LoVo (cell line): ENCODE measurements at places on chromosomes 16 and 17.

- DNase-seq, result no peak
Observed at GRCh38 chr17:83104577-83105505, 25.4 kb downstream of the METRNL start.

- no peak for DNase-seq
Observed at GRCh38 chr17:48644159-48644558, 18.0 kb upstream of the HOXB9 start.

GRCh38 chr17:19650826-19651225 is 2.3 kb downstream of the ALDH3A2 start:
- DNase-seq, result peak; percentile 22

DNA sequence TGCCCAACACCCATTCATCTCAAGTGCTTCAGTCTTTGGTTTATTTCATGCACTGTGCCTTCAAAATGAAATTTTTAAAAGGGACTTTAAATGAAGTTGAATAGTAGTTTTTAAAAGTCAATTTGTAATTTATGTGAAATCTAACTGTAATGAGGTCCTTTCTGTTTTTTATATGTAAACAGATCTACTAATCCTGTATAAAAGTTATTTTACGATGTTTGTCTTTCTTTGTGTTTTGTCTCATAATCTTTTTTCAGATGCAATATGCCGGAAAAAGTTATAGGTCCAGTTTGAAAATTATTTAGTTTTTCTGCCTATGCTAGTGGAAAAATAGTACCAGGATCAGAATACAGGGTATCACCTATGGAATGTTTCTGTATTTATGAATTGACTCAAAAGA is 8.7 kb upstream of the GOSR1 start:
- no peak for DNase-seq

- DNase-seq, result no peak
Observed at GRCh38 chr16:23279721-23280153, 22.4 kb upstream of the SCNN1B start.

DNA sequence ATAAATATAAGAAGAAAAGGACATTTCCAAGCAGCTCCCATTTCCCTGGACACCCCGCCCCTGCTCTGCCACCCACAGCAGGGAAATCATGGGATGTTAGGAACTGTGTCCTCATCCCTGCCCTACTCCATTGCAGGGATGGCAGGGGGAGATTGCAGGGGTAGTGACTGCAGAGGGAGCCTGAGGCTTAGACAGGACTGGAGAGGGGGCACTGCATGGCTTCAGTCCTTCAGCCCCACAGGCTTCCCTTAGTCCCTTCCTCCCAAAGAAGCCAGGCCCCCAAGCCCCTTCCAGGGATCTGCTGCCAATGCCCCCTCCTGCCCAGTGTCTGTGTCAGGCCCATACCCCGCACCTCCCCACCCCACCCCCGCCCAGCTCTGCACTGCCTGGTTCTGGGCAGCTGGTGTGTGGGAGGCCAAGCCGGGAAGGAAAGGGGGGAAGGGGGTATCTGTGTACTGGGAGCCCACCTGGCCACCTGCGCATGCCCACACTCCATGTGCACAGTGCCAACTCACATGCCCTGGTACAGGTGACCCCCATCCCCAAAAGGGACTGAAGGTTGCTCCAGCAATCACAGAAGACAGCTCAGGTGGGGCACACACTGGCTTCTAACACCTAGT is 3.3 kb downstream of the RUNDC3A start:
- no peak for DNase-seq

DNA sequence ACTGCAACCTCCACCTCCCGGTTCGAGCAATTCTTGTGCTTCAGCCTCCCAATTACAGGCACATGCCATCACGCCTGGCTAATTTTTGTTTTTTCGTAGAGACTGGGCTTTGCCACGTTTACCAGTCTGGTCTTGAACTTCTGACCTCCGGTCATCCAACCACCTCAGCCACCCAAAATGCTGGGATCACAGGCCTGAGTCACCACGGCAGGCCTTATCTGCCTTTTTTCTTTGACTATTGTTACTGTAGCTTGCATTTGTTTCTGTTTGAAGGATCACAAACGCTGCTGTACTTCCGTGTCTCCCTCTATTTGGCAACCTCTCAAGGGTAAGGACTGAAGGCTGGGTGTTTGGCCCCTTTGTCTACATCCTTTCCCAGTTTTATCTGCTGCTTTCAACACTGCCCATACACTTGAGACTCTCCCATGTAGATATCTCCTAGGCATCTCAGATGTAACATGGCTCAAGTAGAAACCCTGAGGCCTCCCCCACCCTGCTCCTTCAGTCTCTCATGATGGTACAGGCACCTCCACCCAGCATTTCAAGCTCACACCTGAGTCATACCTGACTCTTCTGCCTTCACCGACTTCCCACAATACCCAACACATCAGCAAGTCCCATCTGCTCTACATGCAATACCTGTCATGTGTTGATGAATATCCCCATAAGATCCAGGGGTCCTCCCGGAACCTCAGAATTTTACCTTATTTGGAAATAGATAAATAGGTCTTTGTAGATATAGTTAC is 219.0 kb downstream of the CPPED1 start:
- no peak for DNase-seq

- DNase-seq, result no peak
Observed at GRCh38 chr16:57949013-57949412, 21.9 kb downstream of the CNGB1 start.

DNA sequence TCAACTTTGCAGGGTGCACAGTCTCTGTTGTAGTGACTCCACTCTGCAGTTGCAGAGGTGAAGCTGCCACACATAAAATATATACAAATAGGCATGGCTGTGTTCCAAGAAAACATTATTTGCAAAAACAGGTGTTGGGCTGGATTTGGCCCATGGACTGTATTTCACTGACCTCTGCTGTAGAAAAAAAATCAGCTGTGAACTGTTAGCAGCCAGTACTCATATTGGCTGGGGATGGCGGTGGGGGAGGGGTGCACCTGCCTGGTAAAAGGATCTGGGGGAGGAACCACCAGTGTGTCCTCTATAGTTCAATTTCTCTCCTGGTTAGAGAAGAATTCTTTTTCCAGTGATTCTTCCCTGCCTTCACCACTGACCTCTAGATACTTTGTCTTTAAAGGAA is 50.0 kb downstream of the SHISA9 start:
- DNase-seq, result no peak

DNA sequence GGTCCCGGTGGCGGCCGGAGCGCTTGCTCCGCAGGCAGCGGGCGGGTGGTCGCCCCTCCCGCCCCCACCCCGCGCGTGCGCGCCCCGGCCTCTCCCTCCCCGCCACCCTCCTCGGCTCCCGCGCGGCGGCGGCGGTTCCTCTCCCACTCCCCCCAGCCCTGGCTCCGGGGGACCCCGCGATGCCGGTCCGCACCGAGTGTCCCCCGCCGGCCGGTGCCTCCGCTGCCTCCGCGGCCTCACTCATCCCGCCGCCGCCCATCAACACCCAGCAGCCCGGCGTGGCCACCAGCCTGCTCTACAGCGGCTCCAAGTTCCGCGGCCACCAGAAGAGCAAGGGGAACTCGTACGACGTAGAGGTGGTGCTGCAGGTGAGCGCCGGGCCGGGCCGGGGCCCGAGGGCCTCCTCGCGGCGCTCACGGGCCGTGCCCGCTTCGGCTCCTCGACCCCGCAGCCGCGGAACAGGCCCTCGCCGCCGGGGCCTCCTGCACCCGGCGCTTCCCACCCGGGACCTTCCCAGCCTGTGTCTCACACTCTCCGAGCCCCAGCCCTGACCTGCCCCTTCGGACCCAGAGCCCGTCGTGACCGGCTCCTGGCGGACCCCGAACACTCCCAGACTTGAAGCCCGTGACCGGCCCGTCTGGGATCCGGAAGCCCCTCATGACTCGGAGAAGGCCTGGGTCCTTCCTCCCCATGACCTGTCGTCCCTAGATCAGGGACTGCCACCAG is 490 bp downstream of the GID4 start:
- DNase-seq, result peak; percentile 21

DNA sequence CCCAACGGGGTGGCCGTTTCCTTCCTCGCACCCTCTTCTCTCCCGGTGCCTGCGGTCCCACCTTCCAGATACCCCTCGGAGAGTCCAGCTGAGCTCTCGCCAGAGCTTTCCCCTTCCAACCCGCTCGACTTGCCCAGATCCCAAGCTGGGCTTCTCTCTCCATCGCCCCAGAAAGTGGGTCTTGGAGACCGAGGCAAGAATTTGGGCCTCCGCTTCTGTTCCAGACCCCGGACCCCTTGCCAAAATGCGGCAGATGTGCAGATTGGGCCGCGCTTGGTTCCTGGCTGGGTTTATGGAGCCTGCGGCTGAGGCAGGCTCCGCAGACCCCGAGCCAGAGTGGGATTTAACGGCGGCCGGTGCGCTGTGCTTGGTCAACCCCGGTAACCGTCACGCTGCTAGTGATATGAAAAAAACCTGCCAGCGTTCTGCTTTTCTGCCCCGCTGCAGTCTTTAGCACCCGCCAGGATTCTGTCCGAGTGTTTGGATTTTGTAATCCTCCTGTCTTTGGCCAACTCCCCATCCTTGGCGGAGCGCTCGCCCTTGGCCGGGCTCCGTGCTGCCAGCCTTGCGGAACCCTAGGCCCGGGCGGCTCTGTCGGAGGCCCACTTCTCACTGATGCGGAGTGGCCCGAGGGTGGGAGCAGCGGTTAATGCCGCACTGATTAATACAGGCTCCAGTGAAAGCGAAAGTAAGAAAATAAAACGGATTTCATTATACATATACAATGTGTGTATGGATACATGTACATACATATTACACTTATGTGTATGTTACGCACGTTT is 754 bp upstream of the SLFN11 start:
- no peak for DNase-seq

- DNase-seq, result no peak
Observed at GRCh38 chr16:70254180-70254964, 2.6 kb upstream of the EXOSC6 start.

GRCh38 chr17:54861471-54861983 is 39.1 kb upstream of the TOM1L1 start:
- no peak for DNase-seq

DNA sequence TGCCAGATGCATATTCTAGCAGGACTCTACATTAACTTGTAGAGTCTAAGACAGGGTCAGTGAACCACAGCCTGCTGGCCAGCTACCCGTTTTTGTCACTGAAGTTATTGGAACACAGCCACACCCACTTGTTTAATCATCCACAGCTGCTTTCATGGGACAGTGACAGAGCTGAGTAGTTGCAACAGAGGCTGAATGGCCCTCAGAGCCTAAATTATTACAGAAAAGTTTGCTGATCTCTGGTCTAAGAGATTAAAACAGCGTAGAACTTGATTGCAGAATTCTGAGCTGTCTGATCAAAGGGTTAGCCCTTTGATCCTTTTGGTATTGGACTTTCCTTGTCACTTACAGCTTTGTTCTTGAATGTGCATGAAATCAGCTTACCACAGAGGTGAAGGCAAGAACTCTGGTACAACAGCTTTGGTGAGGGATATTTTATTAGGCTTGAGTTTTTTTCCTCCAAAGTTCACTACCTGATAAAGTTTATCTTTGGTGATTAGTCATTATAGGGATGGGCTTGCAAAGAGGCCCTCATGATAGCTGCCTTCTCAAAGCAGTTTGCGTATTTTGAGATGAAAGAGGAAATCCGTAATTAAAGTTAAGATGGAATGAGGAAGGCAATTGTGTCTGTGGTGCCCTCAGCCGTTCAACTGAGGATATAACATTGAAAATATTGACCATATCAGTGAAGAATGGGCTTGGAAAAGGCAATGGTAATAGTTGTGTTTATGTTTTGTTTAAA is 23.6 kb downstream of the ALDH3A2 start:
- DNase-seq, result peak; percentile 47

- no peak for DNase-seq
Observed at GRCh38 chr17:28325211-28325610, 6.2 kb downstream of the TMEM97 start.

DNA sequence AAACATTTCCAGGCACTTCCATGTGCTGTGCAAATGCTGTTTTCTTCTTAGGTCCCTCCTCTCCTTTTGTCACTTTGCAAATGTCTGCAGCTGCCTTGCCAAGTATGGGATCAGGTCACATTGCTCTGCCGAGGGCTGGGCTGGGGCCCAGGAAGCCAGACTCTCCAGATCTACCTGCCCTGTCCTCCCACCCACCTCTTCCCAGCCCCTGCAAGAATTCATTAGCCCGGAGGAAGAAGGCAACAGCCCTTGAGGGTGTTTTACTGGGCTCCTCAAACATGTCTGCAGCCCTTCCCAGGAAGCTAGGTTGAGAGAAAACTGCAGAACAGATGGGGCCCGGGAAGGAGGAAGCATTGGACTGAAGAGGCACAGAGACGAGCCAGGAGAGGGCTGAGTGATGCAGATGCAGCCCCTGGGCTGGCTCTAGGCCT is 47.1 kb downstream of the WSB1 start:
- no peak for DNase-seq

DNA sequence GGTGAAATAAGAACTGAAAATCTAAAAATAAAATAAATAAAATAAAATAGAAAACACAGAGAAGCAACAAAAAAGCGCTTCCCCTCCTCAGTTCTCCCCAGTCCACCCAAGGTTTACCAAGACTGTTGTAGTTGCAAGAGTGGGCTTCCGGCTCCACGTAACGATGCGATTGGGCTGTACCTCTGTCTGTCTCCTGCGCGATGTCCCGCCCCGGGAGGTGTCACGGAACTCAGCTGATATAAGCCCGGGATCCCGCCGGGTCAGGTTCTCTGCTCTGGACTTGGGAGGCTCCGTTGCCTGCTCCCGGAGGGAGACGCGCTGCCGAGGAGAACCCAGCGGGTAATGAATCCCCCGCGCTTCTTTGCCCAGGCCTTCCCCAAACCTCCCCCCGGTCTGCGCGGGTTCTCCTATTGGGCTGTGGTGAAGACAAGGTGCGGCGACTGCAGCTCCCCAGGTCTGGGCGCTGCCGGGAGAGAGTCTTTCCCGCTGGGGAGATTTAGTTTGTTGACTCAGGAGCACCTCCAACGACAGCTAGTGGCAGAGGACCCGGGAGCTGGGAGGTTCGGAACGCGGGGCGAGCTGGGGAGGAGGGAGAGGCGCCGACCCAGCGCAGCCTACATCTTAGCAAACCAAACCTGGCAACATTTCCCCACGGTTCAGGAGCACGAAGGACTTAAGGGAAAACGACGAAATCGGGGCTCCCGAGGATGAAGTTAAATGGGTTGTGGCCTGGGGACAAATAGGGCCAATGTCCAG is at the start of gene SLFN5:
SLFN5 (plus strand) TSS at position 268 of the 756 bp plus-strand sequence. CDS start 15,619 bp downstream, outside the sequence.
- peak; percentile 91 for DNase-seq

GRCh38 chr17:44464037-44464436 is 39.2 kb downstream of the GPATCH8 start:
- DNase-seq, result no peak

GRCh38 chr16:56226187-56226586 is 34.9 kb downstream of the GNAO1 start:
- DNase-seq, result no peak

GRCh38 chr17:32960815-32961214 is 30.8 kb upstream of the SPACA3 start:
- DNase-seq, result no peak

- DNase-seq, result no peak
Observed at GRCh38 chr17:82367724-82368524, 3.6 kb upstream of the UTS2R start.

GRCh38 chr17:32634167-32634566 is 147.4 kb downstream of the CDK5R1 start:
- no peak for DNase-seq

DNA sequence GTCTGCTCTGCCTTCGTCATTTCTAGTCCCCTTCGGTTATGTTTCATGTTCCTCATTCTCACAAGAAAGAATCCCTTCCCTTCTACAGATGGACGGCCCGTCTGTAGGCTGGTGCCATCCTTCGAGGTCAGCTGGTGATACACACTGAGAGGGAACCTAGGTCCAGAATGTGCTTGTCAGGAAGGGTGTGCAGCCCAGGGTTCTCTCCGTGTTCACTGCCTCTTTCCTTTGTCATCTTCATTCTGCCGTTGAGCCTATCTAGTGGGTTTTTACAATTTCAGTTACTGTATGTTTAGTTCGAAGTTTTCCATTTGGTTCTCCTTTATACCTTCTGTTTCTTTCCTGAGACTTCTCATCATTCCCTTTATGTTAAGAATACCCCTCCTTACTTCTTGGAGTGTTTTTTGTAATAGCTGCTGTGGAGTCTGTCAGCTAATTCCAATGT is 18.9 kb downstream of the KIAA0513 start:
- DNase-seq, result no peak
